ENCODE measurements at places on chromosomes 1 and 21.
A peak's percentile ranks its signal among the peaks of the same experiment; 100 is the strongest.

GRCh38 chr1:116453481-116453880 is 80.4 kb downstream of the ATP1A1 start:
- no peak for DNase-seq

- no peak for DNase-seq
These were observed 4.1 kb downstream of the RUNX3 start for GRCh38 chr1:24925963-24926362.

DNA sequence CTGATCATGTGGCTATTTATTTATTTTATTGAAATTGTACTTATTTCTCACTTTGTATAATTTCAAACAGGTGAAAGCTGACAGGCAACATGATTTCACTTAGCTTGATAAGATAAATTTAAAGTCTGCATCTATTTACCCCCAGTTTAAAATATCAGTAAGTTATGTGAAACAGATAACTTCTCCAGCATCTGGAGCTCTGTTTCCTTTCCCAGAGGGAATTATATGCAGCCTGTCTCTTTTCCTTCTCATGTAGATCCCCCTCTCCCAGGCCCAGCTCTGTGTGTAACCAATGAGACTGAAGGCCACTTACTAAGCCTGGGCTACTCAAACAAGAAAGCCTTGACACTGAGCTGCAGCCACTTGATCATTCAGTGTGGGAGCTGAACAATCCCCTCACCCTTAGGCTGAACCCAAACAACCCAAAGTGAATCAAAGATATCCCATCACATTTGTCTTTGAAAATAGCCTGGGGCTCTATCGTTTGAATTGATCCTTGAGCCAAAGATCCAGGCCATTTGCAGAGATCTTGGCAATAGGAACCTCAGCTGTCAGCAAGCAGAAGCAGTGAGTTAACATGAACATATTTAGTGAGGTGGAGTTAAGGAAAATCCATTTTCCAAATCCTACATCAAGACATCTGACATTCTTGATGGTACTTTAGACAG is 383.9 kb downstream of the TGFB2 start:
- DNase-seq: no peak

- no peak for DNase-seq
These were observed 27.3 kb downstream of the JMJD4 start for GRCh38 chr1:227707846-227708245.

DNA sequence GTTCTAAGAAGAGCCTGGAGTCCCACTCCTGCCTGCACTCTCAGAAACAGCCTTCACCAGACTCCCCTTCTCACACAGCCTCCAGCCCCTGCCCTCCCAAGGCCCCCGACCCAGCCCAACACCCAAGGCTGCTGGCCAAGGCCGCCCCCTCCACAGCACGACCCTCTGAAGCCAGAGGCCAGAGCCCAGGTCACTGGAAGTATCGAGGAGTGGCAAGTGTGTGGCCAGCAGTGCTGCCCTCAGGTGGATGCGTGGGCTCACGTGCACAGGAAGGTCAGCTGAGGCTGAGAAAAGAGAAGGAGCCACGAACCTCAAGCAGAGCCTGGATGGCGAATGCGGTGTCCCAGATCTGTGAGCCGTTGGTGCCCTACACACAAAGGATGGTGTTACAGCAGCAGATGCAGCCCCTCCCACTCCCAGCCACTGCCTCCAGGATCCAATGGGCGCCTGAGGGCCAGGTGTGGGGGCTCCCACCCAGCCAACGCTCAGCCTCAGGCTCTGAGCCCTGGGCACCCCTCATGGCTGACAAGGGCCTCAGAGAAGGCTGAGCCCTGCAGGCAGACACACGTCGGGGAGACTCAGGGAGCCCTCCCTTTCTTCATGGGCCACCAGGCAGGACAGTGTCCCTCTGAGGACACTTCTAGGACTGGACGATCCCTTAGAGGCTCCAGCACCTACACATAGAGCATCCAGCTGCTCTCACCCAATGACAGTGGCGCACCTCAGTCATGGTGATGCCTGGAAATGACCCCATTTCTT is 18.0 kb downstream of the LSS start:
- DNase-seq: no peak

DNA sequence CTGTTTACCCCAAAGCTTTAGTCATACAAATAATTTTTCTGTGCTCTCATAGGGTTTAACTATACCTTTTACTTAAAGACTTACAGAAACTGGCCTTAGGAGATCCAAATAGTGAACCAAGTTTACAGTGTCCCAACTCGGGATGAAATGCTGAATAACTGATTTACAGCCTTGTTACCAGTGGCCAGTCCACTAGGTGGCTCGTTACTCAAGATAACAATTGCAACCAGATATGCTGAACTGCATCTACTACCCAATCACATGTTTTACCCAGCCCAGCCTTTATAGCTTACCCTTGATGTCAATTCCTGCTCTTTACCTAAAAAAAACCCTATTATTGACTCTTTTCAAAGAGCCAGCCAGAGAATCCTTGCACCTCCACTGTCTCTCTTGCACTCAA is 1148.8 kb upstream of the ADGRL4 start:
- DNase-seq: no peak

DNA sequence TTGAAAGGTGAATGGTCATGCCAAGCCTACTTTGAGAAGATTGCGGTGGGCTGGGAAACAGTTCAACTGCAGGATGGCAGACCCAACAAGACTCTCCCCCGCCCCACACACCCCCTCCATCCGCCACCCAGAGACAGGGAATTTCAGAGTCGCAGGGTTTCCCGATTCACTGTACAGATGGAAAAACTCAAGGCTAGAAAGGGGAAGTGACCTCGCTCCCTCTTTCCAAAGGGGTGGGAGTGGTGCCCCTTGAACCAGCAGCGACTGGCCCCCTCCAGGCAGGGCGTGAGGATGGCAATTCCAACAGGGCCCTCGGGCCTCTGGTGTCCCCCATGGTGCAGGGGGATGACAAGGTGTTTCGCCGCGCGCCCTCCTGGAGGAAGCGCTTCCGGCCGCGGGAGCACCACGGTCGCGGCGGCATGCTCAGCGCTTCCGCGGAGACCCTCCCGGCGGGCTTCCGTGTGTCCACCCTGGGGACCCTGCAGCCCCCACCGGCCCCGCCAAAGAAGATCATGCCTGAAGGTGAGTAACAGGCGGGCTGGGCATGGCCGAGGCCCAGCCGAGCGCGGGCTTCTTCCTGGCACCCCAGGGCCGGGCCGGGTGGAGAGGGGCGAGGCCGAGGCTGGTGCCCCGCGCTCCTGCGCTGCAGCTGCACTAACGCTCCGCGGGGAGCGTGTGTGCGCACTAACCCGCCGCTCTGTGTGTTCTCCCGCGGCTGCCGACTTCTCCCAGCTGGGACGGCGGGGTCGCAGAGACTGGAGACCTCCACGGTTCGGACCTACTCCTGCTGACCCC is 10.4 kb downstream of the MYOG start:
- no peak for DNase-seq

DNA sequence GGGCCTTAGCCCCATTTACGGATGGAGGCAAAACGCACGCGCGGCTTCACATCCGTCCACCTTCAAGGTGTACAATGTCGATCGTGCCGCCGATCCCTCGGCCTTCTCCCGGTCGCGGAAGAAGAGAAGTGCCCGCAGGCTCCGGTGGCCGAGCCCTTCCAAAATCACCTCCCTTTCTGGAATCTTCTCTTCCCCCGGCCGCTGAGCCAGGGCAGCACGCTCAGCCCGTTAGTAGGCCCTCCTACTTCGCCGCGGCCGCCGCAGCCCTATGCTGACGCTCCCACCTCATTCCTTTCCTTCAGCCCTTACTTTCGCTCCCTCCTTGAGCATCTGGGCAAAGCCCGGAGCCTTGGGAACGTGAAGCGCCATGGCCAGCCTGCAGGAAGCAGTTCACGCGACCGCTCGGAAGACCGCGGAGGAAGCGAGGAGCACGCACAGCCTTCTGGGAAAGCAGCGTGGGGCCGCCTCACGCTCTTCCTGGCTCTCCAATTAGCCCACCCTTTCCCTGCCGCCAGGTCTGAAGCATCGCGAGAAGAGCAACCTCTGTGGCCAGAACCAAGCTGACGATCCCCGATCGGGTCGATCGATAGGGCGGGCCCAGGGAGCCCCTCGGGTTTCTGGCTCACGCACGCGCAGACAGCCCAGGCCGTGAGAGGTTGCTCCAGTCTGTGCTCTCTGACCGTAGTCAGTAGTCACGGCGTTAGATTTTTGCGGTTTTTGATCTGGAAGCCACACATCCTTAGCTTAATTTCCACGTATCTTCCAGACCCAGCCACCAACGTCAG is at the start of gene CCT8:
CCT8 (minus strand) TSS at position 427 of the 785 bp plus-strand sequence; CDS start at position 369, 58 bp downstream.
- peak; percentile 98 for DNase-seq

- DNase-seq: no peak
These were observed 60.5 kb downstream of the TAS1R2 start for GRCh38 chr1:18798946-18799345.

- DNase-seq: no peak
These were observed 185.5 kb downstream of the ZC3H11B start for GRCh38 chr1:219427403-219427802.

DNA sequence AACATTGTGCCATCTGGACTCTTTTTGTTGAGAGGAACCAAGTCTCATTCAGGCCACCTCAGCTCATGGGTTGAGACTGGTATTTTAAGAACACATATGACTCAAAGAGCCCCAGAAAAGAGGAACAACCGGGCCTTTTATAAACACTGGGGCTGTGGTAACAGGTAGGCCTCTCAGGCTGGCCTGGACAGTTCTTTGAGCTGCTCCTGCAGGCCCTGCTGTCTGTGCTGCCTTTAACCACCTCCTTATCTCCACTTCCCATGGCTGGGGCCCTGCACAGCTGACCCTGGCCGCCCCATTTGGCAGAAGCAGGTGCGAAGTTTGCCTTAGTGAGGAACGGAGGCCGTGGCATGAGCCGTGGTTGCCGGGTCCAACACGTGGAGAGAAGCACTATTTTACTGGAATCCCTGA is 163.3 kb downstream of the RHOU start:
- DNase-seq: no peak

DNA sequence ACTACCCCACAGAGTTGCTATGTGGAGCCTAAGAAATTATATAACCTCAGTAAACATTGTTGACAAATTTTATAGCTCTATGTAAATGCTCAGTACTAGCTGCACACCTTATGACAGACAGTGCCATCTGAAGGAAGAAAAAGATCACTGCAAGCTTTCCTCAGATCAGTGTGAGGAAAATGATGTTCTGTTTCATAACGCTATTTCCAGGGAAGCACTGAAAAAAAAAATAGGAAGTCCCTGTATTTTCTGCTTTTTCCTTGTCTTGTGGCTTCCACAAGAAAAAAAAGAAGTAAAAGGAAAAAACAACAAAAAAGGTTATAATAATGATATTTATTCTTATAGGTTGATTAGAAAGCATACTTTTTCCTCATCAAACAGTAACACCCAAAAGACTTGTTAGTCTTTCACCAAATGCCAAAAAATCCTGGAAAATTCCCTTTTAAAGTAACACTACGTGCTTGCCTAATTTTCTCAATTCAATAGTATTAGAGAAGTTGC is 23.2 kb downstream of the LYST start:
- DNase-seq: no peak

DNA sequence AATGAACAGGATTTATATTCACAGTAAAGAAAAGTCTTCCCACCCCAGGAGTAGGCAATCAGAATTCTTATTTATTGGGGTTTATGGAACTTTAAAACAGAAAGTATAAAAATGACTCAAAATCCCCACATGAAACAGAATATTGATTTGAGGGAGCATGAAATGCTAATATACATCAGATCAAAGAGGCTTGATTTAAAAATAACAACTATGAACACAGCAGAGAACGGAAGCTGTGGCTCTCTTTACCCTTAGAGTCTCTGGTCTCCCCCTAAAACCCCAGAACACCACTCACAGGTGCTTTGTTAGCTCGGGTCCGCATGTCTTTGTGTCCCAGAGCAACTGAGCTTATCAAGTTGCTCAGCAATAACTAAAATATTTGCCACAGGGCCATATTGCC is 31.2 kb upstream of the FASLG start:
- no peak for DNase-seq
